T-helper 1 cell (primary cell): ENCODE measurements at places on chromosomes 1 and 21.

GRCh38 chr1:167881069-167881468 is 32.9 kb downstream of the ADCY10 start:
- DNase-seq, result no peak

DNA sequence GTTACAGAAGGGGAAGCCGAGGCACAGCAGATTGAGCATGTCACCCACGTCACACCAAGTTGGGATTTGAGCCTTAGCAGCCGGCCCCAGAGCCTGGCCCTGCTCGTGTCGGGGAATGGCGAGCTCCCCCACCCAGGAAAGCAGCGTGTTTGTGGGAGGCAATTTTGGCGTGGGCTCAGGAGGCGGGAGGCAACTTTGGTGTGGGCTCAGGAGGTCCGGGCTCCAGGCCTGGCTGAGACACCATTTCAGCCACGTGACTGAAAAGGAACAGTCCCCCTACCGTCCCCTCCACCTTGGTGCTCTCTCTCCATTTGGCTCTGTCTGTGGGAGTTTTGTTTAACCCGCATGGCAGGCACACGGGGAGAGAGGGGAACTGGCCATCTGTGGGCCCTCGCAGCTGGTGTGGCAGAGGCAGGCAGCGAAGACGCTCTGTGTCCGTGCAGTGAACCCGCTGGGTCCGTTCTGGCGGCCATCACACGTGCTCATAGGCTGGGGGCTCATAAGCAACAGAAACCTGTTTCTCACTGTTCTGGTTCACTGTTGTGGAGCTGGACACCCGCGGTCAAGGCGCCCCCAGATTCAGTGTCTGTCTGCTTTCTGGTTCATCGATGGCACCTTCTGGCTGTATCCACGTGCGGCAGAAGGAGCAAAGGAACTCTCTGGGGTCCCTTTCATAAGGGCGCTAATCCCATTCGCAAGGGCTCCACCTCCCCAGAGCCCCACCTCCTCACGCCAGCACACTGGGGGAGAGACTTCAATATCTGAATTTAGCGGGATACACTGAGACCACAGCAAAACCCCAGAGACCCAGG is 110.2 kb downstream of the CRYAA start:
- no peak for DNase-seq

DNA sequence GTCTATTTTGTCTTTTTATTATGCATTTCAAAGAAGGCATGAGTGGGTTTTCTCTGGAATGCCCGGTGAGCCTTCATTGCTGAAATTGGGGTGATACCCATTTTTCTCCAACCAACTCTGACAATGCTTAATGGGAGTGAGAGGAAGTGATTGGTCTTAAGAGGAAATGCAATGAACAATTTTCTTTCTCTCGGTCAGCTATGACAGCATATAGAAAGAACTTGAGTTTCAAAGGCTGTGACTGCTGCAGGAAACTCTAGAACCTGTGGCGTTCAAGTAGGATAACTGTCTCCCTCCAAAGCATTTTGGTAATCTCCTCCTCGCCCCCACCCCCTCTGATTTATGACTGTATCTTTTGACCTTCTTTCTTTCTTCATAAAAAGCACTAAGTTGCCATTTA is 155.9 kb downstream of the LYPLAL1 start:
- DNase-seq, result no peak

DNA sequence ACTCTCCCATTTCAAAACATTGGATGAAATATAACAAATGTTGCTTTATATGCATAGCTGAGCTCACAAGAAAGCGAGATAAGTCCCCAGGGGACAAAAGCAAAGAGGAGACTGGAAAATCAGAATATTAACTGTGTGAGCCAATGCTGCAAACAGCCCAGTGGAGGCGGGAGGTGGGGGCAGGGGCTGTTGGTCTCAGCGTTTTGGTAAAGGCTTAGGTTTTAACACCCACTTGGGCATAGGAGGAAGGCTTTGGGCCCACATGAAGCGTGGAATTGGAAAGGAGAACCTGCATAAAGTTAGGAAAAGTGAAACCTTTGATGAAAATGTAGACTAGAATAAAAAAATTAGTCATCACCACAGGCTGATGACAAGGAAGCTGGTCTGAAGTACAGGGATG is 30.2 kb upstream of the SMIM12 start:
- no peak for DNase-seq

GRCh38 chr1:199273837-199274379 is 635.1 kb downstream of the PTPRC start:
- DNase-seq, result no peak

GRCh38 chr1:175725684-175726083 is 17.7 kb downstream of the TNR start:
- DNase-seq, result no peak

DNA sequence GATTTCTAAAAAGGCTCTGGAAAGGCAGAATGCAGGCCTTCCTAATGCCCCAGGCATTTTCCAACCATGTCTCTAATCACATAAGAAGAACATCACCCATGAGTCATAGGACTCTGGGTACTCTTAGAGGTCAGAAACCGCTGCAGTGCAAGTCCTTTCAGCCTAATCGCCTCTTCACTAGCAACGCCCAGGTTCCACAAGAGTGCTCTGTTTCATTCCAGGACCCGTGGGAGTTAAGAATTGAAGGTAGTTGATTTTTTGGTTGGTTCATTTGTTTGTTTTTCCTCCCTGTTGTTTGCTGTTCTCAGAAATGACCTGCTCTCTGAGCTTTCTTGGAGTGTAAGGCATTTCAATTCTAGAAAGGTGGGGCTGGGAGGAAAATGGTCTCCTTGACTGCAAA is 123.2 kb downstream of the NR5A2 start:
- DNase-seq, result no peak

DNA sequence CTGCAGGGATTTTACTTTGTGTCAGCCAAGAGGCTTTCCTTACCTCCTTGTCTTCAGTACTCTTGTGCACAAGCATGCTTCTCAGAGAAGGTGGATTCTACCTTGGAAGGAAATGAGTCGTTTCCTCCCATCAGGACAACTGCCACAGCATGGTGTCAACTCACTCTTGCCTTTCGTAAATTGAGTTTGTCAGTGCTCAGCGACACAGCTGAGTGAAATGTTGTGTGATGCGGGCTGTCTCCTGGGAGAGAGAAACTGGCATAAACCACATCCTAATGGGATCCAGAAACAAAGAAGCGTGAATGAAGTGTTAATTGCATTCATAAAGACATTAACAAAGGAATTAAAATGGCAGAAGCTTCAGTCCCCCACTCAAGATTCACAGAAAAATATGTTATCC is 51.5 kb upstream of the SLC22A15 start:
- DNase-seq, result no peak

DNA sequence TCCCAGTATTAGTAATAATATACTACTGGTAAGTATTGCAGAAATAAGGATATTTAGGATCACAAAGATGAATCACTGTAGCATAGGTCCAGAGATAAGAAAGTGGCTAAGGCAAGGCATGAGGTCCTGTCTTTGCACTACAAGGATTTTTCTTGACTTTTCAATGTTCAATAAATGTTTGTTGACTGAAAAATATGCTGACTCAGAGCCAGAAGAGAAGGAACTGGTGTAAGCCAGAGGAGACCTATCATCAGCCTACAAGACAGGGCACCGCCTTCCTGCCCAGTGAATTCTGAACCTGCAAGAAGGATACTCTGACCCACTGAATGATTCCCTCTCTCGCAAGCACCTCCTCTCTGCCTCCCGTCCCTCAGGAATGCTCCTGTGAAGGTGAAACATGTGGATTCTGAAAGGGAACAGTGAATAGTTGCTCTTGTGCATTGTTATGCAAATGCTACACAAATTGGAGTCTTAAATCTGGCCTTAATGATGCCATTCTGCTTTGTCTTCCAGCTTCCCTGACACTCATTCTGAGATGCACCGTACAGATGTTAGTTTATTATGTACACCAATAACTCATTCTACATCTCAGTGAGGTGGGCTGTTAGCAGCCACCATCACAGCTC is 540.0 kb downstream of the OMA1 start:
- DNase-seq, result no peak

DNA sequence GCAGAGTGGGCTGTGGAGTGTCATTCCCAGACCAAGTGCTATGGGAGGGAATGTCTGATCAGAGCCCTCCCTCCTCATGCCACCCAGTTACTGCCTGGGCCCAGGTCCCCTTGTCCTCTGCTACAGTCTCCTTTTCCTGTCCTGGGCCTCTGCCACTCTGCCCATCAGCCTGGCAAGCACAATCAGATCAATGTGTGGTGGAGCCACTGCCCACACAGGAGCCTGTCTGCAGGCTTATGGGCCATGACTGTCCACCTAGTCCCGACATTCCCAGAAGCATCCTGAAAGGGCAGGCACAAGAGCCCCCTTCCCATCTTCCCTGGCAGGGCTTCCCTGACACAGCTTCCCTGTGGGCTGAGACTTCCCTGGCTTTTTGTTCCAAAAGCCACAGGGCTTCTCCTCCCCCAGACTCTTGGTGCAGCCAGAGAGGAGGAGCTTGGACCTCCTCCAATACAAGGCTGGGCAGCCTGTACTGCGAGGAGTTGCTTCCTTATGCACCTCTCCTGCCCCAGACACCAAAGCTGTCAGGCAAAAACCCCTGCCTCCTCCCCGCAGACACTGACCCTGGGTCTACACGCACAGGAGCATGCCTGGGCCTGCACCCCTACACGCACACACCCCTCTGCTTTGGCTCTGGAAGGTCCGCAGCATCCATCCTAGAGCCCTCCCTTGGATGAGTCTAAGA is 29.2 kb upstream of the CNTN2 start:
- no peak for DNase-seq
